Astrocyte (in vitro differentiated cells and primary cell): ENCODE measurements at places on chromosomes 13 and 19.

DNA sequence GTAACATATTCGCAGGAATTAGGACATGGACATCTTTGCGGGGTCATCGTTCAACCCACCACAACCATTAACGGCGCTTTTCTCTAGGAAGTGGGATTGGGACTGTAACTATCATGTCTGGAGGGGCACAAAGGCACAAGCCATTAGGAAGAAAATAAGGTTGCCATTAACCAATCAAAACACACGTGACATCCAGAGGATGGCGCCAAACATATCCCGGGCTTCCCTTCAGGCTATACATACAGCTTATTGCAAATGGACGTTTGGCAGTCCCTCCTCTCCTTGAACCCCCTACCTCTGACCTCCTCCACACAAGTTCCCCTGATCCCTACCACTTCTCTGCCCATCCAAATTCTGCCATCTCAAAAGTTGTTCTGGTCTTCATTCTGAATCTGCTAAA is 26.6 kb upstream of the GSX1 start:
- H3K27me3 ChIP-seq = no peaks in the 10 kb centered on the region
- no peaks in the 10 kb centered on the region for H3K4me1 ChIP-seq
- no peak overlapping the region for H3K4me3 ChIP-seq
- H3K27ac ChIP-seq = no peak overlapping the region

DNA sequence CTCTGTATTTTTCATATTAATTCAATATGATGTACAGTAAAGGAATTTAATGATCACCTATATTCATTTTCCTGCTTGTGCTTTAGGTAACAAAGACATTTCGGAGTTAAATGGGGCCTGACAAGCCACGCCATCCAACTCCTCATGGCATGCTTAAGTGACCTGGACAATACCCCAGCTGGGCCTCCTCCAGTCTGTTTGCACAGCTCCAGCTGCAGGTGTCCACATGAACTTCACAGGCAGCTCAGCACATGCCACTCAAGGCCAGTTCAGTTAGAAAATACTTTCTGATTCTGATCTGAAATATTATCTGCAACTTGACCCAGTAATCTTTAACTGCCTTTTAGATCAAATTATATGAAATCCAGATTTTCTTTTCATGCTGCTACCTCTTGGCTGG is 89.6 kb upstream of the SLC15A1 start:
- H3K4me3 ChIP-seq = no peak overlapping the region
- H3K36me3 ChIP-seq = peaks cover 4% of the 10 kb centered on the region
- no peak overlapping the region for H3K27ac ChIP-seq
- H3K4me1 ChIP-seq = peaks cover 19% of the 10 kb centered on the region

DNA sequence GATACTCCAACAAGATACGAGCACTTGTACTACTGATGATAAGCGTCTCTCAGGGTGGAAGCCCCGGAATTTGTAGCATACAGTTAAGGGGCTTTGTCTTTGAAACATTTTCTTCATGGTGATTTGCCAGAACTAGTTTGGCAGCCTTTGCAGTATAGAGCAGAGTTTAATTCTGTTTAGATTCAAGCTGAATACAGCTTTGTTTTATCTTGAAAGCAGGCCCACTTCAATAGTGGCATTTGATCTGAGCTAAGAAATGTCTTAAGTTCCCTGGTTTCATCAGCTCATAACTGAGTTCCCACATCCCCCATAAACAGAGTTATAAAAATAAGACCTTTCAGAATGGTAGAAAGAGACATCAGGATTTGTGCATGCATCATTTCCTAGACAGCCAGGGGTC is 125.9 kb downstream of the MIPEP start:
- no peak overlapping the region for H3K4me3 ChIP-seq
- H3K36me3 ChIP-seq = no peaks in the 10 kb centered on the region
- no peak overlapping the region for H3K27ac ChIP-seq
- H3K27me3 ChIP-seq = no peaks in the 10 kb centered on the region
- H3K4me1 ChIP-seq = no peaks in the 10 kb centered on the region
- DNase-seq = no peak

GRCh38 chr13:39486758-39487157 is 116.2 kb downstream of the LHFPL6 start:
- H3K4me1 ChIP-seq = peaks cover 21% of the 10 kb centered on the region
- H3K36me3 ChIP-seq = no peaks in the 10 kb centered on the region
- DNase-seq = no peak
- no peak overlapping the region for H3K27ac ChIP-seq

- H3K36me3 ChIP-seq = no peaks in the 10 kb centered on the region
- H3K4me3 ChIP-seq = no peak overlapping the region
- H3K27me3 ChIP-seq = no peaks in the 10 kb centered on the region
- DNase-seq = peak; percentile 46
- peaks cover 14% of the 10 kb centered on the region for H3K4me1 ChIP-seq
Observed at GRCh38 chr13:59745392-59745788, 418.3 kb downstream of the DIAPH3 start.

DNA sequence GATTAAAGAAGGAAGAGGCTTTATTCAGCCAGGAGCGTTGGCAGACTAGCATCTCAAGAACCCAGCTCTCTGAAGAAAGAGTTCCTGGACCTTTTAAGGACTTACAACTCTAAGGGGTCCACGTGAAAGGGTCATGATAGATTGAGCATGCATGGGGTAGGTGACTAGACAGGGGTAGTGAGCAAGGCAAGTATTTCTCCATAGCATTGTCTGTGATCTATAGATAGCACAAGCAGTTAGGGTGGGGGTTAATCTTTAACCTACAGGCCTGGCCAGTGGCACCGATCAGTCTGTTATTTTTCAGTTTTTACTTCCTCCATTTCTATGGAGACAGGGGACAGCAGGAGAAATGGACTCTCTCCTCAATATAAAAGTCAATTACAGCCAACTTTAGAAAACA is 983.7 kb downstream of the SLITRK1 start:
- DNase-seq = no peak
- H3K36me3 ChIP-seq = no peaks in the 10 kb centered on the region
- H3K4me1 ChIP-seq = no peaks in the 10 kb centered on the region
- no peak overlapping the region for H3K4me3 ChIP-seq
- H3K27ac ChIP-seq = no peak overlapping the region
- H3K27me3 ChIP-seq = no peaks in the 10 kb centered on the region

DNA sequence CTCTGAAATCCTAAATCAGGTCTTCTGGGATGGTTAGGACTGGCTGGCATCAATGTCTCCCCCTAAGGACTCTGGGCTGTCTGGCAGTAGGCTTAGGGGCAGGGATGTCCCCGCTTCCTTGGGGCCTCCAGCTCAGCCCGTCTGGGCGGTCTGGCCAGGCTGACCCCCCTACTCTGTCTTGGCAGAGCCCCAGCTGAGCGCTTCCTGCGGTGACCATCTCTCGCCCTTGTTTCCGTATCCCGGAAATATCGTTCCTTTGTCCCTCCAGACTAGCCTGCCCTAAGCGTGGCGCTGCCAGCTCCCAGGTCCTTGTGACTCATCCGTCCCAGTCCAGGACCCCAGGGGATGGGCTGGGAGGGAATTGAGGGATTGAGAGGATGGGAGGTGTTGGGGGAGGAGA is 11.3 kb downstream of the GTPBP3 start:
- H3K36me3 ChIP-seq = no peaks in the 10 kb centered on the region
- peaks cover 8% of the 10 kb centered on the region for H3K4me1 ChIP-seq
- DNase-seq = peak; percentile 52
- H3K27ac ChIP-seq = no peak overlapping the region
- no peaks in the 10 kb centered on the region for H3K27me3 ChIP-seq

GRCh38 chr13:57813651-57814050 is 182.1 kb downstream of the PCDH17 start:
- no peak overlapping the region for H3K4me3 ChIP-seq
- no peak overlapping the region for H3K27ac ChIP-seq
- H3K36me3 ChIP-seq = no peaks in the 10 kb centered on the region
- no peaks in the 10 kb centered on the region for H3K27me3 ChIP-seq
- H3K4me1 ChIP-seq = no peaks in the 10 kb centered on the region
- DNase-seq = peak; percentile 31

GRCh38 chr19:55702131-55702627 is 27.2 kb downstream of the EPN1 start:
- H3K27ac ChIP-seq = no peak overlapping the region
- H3K36me3 ChIP-seq = peaks cover 3% of the 10 kb centered on the region
- no peaks in the 10 kb centered on the region for H3K4me1 ChIP-seq
- no peaks in the 10 kb centered on the region for H3K27me3 ChIP-seq

DNA sequence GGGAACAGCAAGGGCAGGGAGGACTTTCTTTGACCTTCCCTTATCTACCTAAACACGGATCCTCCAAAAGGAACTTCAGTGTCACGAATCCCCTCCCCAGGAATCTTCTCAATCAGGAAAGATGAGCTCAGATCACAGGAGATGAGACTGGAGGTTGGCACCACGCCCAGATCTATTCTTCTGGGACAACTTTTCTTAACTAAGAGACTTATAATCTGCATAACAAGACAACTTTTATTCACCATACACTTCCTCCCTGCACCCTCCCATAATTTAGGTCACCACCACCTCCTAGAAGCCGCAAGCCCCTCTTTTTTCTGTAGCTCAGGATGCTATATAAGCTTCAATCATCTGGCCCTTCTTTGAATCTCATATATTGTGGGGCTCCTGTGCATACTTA is 19.2 kb upstream of the AKT2 start:
- no peak overlapping the region for H3K4me3 ChIP-seq
- no peaks in the 10 kb centered on the region for H3K4me1 ChIP-seq
- no peaks in the 10 kb centered on the region for H3K27me3 ChIP-seq
- H3K36me3 ChIP-seq = no peaks in the 10 kb centered on the region

- no peaks in the 10 kb centered on the region for H3K27me3 ChIP-seq
- no peak for DNase-seq
- H3K27ac ChIP-seq = no peak overlapping the region
- H3K4me1 ChIP-seq = no peaks in the 10 kb centered on the region
Observed at GRCh38 chr13:112252804-112253590, 123.2 kb upstream of the SPACA7 start.

DNA sequence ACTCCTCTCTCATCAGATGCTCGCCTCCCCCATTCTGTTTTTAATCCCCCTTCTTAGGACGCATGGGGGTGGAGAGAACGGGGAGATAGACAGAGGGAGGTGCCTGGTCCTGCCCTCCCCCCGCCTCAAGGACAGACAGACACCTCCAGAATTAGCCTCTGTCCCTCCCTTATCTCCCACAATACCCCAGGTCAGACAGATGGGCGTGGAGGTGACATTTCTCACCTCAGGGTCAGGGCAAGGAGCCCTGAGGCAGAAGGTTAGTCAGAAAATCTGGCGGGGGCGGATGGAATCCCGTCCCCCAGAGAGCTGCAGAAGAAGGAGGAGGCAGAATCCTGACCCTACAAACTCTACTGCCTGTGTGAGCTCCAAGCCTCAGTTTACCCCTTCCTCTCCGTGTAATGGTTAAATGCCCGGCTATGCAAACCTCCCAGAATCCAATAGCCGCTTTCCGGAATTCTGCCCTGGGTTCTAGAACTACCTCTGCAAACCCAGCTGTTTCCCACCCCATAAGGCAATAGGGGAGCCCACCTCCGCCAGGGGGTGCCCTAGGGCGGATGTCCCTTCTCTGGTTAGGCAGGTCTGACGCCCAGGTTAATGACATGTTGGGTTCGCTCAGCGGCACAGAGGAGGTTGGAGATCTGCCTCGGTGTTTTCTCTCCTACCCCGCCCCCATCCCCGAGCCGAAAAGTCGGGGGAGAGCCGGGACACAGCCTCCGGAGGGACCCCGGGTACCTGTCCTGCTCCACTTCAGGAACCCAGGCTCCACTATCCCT is 900 bp downstream of the PPP1R13L start:
- DNase-seq = no peak
- H3K4me3 ChIP-seq = peak overlapping the region; percentile 90
- peaks cover 30% of the 10 kb centered on the region for H3K4me1 ChIP-seq
- H3K36me3 ChIP-seq = no peaks in the 10 kb centered on the region

DNA sequence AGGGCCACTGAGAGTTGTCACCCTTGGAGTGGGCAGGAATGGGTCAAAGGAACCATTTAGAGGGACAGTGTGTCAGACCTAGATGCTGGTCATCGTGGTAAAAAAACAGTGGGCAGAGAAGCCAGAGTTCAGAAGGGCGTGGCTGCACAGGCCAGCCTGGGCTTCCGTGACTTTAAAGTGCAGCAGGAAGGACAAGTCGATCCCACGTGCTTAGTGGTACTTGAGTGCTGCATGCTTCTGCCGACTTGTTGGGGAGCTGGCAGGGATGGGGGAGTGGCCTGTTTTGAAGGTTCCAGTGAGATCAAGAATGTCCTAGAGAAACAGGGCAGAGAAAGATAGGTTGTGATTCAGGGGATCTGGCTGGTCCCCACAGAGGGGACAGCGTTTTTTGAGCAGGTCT is 17.0 kb downstream of the LYL1 start:
- no peak overlapping the region for H3K27ac ChIP-seq
- no peak for DNase-seq
- peaks cover 23% of the 10 kb centered on the region for H3K4me1 ChIP-seq
